ENCODE measurements at places on chromosomes 16 and 17.

GRCh38 chr16:8929086-8929748 is 34.5 kb downstream of the USP7 start:
- no peak for DNase-seq

DNA sequence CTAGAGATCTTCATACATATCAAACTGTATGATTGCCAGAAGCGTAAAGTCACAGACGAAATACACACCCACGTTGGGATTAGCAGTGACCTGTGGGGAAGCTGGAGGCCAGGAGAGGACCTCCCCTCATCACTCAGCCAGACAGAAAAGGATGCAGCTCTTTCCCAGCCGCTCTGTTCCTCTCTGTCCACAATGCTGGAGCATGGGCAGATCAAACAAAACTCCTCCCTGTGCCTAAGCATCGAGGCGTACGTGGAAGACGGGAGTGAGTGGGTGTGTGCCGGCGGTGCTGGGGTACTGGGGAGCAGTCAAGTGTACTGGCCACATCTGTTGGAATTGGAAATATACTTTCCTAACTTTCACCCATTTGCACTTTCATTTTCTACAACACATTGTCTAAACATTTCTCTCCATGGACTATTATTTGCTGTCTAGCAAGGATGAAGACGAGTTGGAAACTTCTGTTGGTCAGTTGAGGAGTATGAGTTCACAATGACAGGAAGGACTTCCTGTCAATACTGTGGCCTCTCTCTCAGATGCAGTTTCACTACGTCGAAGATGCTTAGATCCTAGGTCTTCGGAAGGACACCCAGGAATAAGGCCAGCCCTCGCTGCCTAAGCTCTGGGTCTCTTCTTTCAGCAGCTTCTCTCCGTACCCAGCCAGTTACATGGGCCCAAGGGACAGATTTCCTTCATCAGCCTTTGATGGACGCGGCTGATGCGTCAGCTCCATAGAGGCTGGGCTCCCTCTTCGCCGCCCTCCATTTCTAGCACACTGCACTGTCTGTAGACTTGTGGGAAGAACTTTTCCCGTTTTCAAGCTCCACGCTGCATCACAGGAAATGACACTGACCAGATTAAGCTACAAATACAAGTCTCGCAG is 30.6 kb upstream of the ENDOV start:
- DNase-seq: no peak

DNA sequence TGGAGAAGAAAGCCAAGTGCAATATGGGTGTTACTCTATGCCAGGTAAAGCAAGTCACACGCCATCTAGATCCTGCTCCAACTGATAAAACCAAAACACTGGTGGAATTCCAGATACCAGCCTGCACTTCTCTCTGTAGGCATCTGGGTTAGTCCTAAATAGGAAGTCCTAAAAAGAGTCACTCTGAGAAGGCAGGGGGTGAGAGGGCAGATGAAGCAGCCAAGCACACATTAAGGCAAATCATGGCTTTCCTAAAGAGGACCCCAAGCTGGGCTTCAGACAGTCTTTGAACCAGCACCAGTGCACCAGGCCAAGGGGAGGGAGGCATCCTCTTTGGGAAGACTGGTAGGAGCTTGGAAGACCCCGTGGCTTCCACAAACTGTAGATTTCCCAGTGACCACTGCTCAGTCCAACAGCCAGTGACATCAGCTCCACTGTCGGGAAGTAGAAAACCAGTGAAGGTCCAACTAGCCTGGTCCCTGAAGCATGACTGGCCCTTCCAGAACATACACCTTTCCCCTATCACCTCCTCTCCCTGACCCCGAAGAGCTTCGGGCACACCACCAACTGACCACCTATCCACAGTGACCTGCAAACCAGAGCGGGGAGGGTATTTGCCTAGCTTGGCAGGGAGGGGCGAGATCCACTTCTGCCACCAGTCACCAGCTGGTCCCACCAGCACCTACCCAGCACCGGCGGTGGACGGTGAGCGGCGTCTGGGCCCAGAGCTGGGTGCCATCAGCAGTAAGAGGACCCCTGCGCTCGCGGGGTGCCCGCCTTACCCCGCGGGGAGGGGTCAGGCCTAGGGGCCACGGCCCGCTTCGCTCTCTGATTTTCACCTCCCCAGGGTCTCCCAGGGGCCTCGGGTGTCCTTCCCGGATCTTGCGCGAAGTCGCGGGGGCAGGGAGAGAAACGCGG is 1.0 kb downstream of the LITAF start:
- DNase-seq: no peak

DNA sequence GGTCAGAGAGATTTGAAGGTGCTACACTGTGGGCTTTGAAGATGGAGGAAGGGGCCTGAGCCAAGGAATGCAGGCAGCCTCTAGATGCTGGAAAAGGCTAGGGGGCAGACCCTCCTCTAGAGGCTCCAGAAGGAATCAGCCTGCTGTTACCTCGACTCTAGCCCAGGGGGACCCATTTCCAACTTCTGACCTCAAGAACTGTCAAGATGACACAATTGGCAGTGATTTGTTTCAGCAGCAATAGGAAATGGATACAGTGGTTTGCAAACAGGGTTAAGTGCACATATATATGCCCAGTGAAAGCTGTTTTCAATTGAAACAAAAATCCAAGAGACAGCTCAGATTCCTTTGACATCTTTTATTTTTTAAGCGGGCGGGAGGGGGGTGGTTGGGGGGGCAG is 3.7 kb upstream of the ZDHHC1 start:
- DNase-seq: no peak

GRCh38 chr17:50841949-50842354 is 6.6 kb downstream of the WFIKKN2 start:
- DNase-seq: peak; percentile 58

GRCh38 chr17:76657505-76658241 is 14.1 kb upstream of the ST6GALNAC1 start:
- no peak for DNase-seq

GRCh38 chr17:930258-930657 is 49.3 kb downstream of the NXN start:
- no peak for DNase-seq

DNA sequence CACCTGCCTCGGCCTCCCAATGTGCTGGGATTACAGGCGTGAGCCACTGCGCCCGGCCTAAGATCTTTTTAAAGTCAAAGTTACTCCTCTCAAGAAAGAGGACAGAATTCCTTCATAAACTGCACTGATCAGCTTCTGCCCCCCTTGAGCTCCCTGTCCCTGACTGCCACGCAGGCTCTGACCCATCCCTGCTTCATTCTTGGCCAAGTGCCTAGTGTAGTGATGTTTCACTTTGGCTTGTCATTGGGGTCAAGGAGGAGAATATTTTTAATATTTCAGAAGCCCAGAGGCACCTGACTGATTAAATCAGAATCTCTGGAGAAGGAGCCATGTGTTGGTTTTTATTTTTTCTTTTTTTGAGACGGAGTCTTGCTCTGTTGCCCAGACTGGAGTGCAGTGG is 9.1 kb downstream of the MRM1 start:
- no peak for DNase-seq

DNA sequence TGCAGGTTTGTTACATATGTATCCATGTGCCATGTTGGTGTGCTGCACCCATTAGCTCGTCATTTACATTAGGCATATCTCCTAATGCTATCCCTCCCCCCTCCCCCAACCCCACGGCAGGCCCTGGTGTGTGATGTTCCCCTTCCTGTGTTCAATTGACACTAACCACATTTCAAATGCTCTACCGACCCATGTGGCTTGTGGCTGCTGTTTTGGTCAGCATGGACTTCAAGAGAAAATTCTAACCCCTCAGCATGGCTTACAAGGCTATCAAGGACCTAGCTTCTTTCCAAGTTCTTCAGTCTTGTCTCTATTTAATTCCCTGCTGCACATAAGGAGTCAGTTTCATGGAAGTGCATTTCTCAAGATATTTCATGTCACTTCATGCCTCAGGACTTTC is 52.9 kb downstream of the MMD start:
- no peak for DNase-seq

GRCh38 chr17:76972046-76972641 is 103.9 kb downstream of the MGAT5B start:
- DNase-seq: no peak

Measured in GM18507 (cell line).